ENCODE measurements at places on chromosomes 1 and 21. TPM values are rescaled to one million over a fixed set of nuclear protein-coding genes. Genes with fewer than 3 reads are reported as not detected.

AMY2A gene
- not detected for total RNA-seq

TTLL10 gene
- total RNA-seq: not detected

BGLAP gene
- total RNA-seq: 2.2 TPM

MRPS21 gene
- total RNA-seq: 29.0 TPM

HEYL gene
- under 0.01 TPM for total RNA-seq

YY1AP1 gene
- total RNA-seq: 75.1 TPM

PTPRC gene
- total RNA-seq: under 0.01 TPM

CD5L gene
- not detected for total RNA-seq

APCS gene
- total RNA-seq: not detected

IL23R gene
- not detected for total RNA-seq

OR6N1 gene
- not detected for total RNA-seq

SH2D5 gene
- 1.8 TPM for total RNA-seq

SPATA46 gene
- total RNA-seq: not detected

ITGB2 gene
- 15.2 TPM for total RNA-seq
